ENCODE measurements at places on chromosomes 5 and 9.
A peak's percentile ranks its signal among the peaks of the same experiment; 100 is the strongest.

DNA sequence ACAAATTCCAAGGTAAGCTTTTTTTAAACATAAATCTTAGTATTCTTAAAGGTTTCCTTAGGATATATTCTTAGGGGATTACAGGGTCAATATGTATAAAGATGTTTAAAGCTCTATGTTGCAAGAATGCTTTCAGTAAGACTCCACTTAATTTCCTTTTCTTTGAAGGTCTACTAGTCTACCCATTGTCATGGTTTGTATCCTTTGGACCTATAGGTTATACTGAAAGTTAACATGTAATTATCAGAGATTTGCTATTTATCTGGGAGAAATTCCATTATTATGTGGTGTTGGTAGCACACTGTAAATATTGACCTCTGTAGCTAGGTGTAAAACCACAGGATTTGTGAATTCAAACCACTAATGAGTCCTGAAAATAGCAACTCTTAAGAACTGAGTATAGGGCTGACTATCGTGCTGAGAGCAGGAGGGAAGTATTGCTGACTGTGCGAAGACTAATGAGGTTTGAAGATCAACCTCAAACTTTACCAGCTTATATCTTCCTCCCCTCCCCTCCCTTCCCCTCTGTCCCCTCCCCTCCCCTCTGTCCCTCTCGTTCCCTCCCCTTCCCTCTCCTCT is 85.6 kb downstream of the GADD45G start:
- DNase-seq, result no peak

DNA sequence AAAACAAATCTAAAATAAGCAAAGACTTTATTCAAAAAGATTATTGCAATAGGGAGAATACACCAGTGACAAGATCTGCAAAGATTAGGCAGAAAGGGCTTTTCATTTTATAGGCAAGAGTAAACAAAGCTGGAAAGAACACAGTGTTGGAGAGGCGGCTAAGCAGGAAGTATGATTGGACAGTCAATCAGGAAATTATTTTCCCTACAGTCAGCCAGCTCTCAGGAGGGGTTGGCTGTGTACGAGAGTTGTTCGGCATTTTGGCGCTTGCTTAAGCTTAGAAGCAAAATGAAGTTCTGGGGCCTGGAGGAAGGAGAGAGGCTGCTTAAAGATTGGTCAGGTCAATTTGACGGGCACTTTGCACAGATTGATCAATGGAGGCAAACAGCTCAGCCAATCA is 1030.5 kb downstream of the TLE4 start:
- DNase-seq, result no peak

- no peak for DNase-seq
Measured at GRCh38 chr5:73823508-73823925, 197.5 kb downstream of the ARHGEF28 start.

- no peak for DNase-seq
Measured at GRCh38 chr5:174790906-174791305, 66.5 kb downstream of the MSX2 start.

DNA sequence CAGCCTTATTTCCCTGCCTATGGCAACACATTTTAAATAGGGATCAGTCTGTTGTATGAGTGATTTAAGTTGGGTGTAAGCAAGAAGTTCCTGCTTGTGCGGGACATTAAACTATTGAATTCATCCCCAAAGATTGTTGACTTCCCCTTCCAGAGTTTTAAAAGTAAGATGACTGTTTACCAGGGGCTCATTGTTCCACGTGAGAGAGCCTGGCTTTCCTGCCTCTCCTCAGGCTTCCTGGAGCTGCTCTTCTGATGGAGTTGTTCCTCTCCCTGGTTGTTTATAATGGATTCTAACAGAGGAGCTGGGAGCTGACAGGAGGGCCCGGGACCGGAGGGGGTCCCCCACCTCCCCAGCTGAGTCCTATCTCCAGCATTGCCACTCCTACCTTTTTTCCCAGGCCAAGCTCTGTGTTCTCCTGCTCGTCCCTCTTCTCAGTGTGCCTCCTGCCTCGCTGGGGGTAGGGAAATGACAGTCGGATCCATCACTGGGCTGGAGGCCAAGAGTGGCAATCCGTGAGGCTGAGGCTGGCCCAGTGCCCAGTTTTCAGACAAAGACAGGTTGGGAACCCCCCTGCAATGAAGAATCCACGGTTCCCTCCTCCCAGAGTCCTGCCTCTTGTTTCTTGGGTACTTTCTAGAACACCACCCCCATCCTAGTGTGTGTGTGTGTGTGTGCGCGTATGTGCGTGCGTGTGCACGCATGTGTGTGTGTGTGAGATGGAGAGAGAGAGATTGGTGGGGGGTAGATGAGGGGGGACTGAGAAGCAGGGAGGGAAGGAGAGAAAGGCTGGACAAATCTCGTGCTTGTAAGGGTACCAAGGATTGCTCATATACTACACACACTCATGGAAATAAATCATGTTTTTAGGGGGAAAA is 123.7 kb upstream of the NFIB start:
- peak; percentile 9 for DNase-seq

DNA sequence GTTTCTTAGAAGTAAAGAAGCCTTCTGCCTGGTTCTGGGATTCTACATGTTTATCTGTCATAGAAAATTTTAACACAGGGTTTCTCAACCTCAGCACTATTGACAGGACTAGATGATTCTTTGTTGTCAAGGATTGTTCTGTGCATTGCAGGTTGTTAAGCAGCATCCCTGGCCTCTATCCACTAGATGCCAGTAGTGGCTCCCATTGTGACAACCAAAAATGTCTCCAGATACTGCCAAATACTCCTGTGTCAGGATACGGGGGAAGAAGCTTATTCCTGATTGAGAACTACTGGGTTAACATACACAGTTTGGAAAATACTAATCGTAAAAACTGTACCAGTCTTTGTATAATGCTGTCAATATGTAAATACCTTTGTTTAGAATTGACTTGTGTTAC is 167.1 kb downstream of the NIPBL start:
- DNase-seq, result peak; percentile 27

- no peak for DNase-seq
Measured at GRCh38 chr5:56558131-56558745, 257.1 kb upstream of the MAP3K1 start.

DNA sequence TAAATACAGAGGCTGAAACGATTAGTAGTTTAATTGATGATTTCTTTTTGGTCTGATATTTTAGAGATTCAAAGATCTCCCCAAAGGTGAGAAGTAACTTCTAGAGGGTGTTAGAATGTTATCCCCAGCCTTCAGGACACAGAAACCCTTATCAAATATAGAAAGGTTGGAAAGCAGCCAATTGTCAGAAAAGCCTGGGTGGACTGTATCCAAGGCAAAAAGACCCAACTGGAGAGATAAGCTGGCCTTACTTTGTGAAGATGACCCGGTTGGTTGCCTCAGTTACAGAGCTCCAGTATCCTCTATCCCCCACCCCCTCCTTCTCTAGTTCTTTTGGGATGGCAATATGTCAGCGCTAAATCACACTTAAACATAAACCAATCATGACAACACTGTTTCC is 75.7 kb downstream of the GCNT4 start:
- DNase-seq, result no peak

DNA sequence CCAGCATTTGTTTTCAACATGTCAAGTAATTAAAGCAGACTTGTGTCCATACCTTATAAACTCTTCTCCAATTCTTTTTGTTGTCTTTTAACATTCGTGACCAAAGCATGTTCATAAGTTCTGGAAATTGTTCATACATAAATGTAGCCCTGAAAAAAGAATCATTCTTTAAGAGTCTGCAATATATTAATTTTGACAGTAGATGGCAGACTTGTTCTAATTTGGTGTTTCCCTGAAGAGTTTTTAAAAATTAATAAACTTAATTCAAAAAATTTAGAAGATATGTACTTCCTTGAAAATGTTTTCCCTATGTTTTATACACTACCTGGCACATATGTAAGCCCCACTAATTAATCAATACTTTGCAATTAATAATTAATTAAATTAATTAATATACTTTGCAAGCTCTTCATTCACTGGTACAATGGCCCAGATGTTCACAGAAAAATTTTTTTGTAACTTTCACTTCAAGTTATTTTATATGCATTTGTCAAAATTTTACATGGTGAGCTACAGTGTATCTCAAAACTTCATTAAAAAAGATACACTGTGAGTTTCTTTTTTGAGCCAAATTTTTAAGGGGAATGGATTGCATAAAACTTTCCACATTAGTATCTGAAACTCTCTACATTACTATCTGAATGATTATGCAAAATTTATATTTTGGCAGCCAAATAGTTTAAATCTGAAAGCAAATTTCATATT is 42.1 kb downstream of the CLINT1 start:
- DNase-seq, result peak; percentile 11

DNA sequence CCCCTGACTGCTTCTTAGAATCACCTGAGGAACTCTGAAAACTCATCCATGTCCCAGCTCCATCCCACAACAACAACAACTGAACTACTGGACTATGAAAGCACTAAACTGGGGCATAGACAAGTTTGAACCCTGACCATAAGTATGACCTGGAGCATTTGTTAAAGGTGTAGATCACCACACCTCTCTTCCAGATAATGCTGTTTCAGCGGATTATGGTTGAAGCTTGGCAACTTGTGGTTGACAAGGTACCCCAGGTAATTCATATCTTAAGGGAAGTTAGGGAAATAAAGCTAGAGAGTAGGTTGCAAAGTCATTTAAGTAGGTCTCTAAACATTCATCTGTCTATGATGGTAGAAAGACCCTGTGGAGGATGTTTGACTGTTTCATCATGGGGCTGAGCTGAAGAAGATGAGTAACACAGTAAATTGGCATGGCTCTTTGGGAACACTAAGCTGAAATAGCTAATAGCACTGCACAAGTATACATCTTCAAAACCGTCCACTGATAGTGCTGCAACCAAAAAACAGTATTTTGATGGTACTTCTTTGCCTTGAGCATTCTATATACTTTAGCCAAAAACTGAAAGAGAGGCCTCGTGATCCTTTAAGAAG is 80.2 kb downstream of the TMEM174 start:
- no peak for DNase-seq

GRCh38 chr5:33046091-33046490 is 335.0 kb downstream of the NPR3 start:
- no peak for DNase-seq

DNA sequence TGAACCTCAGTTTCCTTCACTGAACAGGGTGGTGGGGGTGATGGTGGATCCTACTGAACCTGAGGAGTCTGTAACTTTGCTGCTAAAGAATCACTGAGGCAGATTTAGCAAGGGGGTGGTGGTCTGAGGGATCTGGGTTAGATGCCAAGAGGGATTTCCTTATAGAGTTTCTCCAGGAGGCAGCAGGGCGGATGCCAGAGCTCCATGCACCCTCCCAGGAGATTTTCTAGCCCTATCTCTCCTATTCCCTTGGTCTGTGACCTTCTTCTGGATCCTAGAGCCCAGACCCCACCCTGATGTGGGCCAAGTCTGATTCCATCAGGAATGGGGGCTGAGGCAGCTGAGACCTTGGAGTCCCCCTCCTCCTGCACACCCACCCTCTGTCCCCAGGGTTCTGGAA is 6.0 kb downstream of the PTGS1 start:
- no peak for DNase-seq

DNA sequence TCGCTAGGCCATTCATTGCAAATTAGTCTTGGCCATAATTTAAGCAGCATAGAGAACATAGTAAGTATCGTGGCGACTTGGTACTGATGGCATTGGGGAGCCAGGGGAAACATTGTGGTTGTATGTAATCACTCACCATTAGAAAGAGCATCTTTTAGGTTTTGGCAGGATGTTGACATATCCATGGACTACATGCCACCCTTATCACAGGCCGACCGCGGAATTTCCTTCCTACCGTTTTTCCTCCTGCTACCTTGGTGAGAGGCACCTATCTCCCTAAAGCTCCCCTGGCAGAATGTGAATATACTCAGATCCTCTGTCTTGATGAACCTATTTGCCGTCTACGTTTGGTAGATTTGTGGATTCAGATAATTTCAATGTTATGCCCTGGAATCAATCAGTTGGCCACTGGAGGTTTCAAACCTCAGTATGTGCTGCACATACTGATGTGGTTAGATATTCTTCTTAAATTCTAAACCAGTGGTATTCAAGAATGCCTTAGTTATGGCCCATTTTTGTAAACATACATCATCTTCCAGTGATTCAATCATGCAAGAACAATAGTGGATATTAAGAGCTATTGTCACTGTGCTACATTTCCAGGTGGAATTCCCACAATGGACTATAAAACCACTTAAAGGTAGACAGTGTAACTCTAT is 271.0 kb upstream of the HAPLN1 start:
- no peak for DNase-seq

DNA sequence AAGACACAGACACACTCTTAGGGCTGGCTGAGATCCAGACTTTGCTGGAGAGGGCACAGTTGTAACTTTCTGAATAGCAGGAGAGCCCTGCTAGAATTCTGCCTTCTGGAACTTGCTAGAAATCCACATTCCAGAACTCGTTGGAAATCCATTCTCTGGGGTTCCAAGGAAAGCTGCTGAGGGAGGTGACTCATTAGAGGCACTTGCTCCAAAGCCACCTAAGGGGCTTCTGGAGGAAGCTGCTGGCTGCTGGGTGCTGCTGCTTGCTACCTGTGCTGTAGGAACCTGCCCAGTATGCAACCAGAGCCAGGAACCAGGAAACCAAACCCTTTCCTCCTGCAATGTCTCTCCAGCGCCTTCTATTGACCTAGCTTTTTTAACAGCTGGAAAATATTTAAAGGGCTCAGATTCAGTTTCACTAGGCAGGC is 4.1 kb upstream of the TLE4 start:
- DNase-seq, result no peak

DNA sequence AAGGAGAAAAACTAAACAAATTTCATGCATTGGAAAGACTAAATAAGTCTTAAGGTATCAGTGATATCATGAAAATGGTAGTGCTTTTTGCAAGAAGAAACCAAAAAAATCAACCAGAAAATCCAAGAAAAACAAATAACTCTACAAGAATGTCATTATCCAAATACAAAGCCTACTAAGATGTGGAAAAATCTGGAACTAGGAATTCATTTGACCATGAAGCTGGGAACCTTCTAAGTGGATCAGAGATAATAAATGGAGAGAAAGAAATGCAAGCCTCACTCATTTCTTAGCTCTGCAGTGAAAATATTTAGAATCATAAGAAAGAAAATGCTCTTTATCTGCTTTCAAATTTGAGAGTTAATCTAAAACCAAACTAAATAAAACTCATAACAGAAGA is 51.3 kb downstream of the RASEF start:
- no peak for DNase-seq

- peak; percentile 56 for DNase-seq
Measured at GRCh38 chr5:142922223-142922952, 152.2 kb downstream of the ARHGAP26 start.

- DNase-seq, result peak; percentile 68
Measured at GRCh38 chr9:124487260-124488182, 19.7 kb downstream of the NR5A1 start.

DNA sequence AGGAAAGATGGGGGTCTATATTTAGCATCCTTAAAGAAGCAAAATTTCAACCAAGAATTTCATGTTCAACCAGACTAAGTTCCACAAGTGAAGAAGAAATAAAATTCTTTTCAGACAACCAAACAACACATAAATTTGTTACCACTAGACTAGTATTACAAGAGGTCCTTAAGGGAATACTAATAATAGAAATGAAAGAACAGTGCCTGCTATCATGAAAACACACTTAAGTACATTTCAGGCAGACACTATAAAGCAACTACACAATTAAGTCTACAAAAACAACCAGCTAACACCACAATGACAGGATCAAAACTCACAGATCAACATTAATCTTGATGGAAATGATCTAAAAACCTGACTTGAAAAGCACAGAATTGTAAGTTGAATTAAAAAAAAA is 477.2 kb downstream of the PTPRD start:
- no peak for DNase-seq

- no peak for DNase-seq
Measured at GRCh38 chr9:134693641-134694367, 52.2 kb downstream of the COL5A1 start.
